Mammary epithelial cell (primary cell): ENCODE measurements at places on chromosomes 4 and X.

DNA sequence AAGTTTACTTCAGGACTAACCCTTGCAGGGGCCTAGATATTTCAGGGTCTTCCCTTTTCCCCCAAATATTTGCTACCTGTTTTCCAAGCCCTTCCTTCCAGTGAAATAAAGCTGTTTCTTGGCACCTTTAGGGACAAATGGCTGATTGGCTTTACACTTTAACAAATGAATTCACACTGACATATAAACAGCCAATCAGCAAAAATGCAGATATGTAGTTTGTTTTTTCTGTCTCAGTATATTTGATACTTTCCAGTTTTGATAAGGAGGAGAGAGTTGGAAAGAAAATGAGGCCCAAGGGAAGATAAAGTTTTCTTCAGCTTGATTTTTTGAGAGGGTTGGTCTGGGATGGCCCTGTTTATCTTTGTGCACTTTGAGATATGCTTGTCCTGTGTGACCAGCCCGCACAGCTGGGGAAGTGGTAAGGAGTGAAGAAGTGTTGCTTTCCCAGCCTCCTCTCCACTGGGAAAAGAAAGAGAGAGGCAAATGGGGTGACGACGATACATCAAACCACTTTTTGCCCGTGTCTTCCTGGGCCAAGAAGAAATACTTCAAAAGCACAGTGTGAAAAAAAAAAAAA is 67.5 kb downstream of the MGST2 start:
- no peak for DNase-seq

- DNase-seq: peak; percentile 0
Measured at GRCh38 chrX:18203631-18204030, 17.1 kb downstream of the BEND2 start.

GRCh38 chr4:25723409-25723808 is 67.8 kb downstream of the SLC34A2 start:
- no peak for DNase-seq

DNA sequence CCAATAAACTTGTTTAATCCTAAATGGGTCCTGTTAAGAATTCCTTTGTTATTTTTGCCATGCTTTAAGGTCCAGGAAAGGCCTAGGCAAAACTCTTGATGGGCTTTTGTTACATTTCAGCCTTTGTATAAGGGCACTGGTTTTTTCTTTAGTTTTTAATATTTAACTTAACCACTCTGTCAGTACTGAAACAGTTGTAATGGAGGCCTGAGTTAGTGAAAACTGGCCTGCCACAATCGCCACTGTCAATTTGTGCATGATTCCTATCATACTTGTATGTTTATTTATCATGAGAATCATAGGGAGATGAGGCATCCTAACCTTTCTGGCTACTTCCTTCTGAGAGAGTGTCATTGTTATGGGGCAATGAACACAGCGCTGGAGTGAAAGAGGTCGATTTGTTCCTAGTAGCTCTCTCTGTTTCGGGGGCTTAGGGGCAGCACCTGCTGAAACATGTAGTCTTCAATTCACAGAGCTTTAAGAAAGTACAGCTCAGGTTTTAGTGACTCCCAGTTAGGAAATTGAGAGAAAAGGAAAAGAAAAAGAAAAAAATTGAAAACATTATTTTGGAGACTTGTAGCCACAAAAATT is 393.8 kb upstream of the FSTL5 start:
- DNase-seq: no peak

DNA sequence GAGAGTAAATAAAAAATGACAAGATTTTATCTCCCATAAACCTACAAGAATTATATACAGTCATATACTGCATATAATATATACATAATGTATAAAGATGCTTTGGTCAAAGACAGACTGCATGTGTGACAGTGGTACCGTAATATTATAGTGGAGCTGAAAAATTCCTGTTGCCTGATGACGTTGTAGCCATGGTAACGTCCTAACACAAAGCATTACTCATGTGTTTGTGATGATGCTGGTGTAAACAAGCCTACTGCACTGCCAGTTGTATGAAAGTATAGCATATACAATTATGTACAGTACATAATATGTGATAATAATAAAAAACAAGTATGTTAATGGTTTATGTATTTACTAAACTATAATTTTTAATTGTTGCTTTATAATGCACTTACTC is 245.2 kb upstream of the CENPE start:
- peak; percentile 35 for DNase-seq

- DNase-seq: peak; percentile 15
Measured at GRCh38 chr4:94304365-94304971, 38.2 kb downstream of the HPGDS start.

DNA sequence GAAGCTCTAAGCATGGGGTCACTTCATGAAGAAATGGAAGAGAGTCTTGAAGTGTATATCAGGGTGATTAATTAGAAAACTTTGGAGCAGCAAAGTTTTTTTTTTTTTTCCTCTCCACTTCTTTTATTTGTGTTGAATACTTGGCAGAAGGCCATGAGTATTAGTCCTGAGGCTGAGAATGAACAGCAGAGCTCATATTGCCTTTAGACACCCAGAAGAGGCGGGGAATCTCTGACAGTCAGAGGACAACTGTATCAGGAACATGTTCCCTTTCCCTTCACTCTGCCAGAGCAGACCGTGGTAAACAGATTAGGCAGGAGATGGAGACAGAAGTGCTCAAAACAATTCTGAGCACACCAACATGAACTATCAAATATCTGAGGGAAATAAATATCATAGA is 300.9 kb downstream of the FAM47A start:
- DNase-seq: no peak

DNA sequence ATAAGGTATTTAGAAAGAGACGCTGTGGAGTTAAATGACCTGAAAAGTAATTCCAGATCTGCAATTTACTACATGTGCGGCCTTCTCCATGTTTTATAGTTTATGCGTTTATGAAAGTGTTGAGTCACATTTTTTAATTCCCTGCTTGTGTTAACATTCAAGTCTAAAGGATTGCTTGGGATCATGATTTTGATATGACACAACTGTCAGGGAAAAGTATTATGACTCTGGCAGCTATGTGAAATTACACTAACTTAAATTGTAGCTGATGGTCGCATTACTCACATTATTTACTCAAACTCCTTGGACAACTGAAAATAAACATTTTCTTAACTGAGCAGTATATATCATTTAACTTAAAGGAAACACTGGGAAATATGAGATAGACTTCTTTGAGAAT is 14.3 kb upstream of the GABRB1 start:
- no peak for DNase-seq

DNA sequence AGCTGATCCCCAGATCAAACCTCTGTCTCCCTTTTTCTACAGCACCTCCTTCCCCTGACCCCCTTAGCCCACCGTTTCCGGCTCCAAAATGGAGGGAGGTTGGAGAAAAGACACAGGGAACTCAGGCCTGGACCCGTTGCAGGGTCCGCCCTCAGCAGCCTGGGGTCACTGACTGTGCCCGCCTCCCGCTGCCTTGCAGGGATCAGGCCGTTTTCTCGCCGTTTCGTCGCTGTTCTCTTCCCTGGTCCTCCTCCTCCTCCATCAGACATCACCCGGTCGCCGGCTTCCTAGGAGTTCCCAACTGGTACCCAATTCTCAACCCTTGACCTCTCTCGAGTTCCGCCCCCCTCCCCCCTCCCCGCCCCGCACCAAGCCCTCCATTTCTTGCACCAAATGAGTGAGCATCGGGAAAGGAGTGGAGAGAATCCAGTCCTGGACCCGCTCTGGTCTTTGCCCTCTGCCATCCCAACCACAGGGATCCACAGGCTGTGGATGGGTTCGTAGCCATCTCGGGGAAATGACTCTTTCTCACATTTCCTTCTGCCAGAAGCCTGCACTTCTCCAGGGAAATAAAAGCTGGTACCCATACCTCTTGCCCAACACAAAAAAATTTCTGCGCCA is 493 bp downstream of the TCEAL5 start:
- DNase-seq: no peak

DNA sequence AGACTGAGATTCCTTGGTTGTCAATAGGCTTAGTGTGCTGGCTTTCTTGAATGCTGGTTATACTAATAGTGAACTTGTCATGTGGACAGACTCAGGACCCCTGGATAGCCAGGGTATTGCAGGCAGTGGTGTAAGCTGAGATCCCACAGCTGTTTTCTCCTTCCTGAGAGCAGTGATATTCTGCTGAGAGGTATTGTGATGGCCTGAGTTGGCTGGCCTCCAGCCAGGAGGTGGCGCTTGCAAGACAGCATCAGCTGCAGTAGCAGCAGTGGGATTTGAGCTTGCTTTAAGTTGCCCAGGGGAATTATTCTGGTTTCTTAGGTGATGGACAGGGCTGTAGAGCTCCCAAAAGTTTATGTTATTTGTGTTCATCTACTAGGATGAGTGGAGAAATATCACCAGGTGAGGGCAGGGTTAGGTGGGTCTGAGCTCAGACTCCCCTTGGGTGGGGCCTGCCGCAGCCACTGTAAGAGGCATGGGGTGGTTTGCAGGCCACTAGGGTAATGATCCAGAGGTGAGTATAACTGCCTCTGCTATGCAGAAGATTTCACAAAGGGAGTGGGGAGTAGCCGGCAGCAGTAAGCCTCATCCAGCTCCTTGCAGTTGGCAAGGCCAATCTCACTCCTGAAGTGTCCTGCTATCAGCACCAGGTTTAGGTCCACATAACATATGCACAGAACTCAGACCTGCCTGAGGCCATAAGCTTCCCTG is 66.2 kb downstream of the IL15 start:
- DNase-seq: no peak

GRCh38 chr4:1751919-1752283 is 30.6 kb downstream of the TACC3 start:
- no peak for DNase-seq

- no peak for DNase-seq
Measured at GRCh38 chrX:21616386-21616785, 41.7 kb downstream of the KLHL34 start.

DNA sequence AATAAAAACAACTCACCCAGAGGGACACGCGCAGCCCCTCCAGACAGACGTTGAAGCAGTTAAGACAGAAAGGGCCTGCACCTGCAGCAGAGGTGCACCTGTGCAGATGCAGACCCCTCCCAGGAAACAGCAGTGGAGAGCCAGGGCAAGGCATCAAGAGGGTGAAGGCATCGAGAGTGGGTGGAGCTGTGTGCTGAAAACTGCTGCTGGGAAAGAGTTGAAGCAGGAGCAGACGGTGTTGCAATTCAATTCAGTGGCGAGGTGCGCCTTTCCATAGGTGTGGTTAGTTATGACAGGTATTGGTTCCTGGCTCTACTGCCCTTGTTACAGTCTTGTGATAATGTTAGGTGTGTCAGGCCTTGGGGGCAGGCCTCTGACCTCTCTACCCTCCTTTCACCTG is 16.7 kb downstream of the LETM1 start:
- DNase-seq: no peak

DNA sequence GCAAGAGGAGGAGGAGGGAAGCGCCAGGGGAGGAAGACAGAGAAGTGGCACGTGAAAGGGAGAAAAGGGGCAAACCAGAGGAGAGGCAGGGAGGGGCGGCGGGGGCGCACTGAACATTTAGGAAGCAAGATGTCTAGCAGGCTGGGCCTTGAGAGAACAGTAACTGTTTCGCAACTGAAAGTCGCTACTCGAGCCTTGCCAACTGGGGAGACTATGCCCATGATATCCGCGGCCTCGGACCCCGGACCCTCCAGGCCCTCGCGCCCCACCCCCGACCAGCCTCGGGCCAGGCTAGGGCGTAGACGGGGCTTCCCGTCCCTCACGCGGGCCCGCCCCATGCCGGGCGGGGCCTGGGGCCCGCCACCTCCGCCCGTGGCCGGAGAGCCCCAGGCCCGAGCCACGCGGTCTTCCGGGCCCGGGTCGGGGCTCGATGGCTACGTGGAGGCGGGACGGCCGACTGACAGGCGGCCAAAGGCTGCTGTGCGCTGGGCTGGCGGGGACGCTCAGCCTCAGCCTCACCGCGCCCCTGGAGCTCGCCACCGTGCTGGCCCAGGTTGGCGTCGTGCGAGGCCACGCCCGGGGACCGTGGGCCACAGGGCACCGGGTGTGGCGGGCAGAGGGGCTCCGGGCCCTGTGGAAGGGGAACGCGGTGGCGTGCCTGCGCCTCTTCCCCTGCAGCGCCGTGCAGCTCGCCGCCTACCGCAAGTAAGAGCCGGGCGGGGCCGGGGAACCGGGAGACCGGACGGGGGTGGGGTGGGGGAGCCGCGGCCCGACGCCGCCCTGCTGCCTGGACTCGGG is at the start of gene SLC25A43:
SLC25A43 (plus strand) TSS at position 363 of the 798 bp plus-strand sequence; CDS start at position 431, 68 bp downstream.
- DNase-seq: peak; percentile 11

DNA sequence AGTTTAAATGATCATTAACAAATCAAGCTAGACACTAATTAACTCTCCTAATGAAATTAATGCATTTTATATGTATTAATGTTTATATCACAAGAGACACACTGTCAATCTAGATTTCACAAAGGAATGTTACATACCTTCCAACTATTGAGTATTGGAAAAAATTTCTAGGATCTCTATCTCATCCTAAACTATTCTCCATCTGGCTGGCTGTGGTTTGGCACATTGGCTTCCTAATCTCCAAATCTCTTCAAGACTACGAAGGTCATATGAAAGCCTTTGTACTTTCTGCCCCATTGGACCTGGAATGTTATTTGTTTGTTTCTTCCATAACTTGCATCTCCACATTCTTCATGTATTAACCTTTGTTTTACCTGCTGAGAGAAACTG is 1160.0 kb downstream of the ADGRL3 start:
- DNase-seq: no peak
